ENCODE measurements at places on chromosomes 12 and 14.

GRCh38 chr14:81855007-81855406 is 321.4 kb upstream of the SEL1L start:
- DNase-seq, result no peak

DNA sequence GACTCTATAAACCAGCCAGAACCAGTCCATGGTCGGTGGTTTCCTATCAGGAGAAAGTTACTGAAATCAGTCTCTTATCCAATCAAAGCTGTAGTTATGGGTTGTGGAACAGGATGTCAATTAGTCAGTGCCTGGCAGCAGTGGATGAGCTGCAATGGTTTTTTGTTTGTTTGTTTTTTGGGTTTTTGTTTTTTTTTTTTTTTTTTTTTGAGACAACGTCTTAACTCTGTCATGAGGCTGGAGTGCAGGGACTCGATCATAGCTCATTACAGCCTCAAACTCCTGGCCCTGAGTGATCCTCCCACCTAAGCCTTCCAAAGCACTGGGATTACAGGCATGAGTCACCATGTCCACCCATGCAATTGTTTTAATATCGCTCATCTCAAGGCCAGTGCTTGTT is 113.3 kb upstream of the CAND1 start:
- DNase-seq, result no peak

DNA sequence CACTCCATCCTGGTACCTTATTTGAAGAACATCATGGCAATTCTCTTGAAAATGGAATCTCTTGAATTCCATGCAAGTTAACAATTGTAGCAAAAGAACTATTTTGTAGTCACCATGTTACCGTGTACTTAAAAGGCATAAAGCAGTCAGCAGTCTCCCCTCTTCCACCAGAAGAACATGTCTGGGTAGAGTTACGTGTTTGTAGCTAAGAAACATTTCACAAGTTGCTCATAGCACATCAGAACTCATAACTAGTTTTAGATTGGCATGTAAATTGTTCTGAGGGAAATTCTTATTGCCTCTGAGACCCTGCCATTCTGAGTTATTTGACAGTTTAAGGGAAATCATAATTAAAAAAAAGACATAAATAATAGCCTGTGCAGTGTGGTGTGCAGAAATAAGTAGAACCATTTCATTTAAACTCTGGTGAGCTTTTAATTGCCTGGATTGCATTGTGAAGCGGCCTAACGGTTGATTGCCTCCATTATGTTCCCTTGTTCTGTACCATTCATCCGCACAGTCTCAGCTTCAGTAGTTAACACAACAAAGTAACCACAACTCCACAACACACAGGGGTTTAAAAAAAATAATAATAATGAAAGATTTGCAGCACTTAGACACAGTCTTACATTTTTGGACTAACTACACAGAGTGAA is 2.6 kb downstream of the LMO3 start:
- DNase-seq, result no peak

DNA sequence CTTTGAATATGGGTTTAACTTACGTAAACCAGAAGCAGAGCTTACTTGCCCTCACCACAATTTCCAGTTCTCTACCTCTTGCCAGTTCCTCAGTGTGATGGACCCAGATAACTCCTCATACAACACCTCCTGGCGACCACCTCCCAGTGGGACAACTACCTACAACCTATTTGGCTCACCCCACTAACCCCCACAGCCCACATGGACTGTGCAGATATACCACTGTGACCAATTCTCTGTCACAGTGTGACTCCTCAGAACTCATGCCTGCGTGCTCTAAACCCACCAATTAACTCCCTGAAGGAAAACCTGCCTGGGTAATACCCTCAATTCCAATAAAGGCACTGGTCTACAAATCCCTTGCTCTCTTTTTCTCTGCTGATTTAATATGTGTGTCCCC is 311.7 kb downstream of the DIO2 start:
- no peak for DNase-seq

GRCh38 chr12:4177262-4177661 is 96.3 kb upstream of the CCND2 start:
- no peak for DNase-seq

DNA sequence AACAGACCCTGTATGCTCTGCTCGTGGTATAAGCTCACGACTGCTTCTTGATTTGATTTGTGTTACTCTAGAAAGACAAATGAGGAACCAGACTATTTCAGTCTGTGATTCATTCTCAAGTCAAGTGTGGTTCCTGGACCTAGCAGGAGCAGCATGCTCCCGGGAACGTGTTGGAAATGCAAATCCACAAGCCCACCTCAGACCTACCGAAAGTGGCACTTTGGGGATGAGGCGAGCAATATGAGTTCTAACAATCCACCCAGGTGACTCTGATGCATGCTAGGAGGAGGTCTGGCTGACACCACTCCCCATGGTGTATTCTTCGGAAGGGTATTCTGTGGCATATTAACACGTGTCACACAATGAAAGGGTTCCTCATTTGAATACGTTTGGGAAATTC is 59.5 kb upstream of the TMX1 start:
- no peak for DNase-seq

DNA sequence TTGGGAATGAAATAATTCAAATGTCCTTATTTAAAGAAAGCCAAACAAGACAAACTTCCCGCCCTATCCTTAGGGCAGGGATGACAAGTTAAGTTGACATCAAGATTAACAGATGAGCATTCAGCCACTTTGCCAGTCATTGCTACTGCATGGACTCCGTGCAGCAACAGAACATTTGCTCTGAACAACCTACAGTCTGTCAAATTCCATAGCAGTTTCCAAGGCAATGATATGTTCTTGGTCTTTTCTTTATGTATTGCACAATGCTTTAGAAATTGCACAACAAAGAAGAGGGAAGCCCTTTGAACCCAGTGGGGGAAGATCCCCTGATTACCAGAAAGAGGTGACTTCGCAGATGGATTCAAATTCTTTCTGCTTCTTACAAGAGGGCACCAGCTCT is 269.8 kb downstream of the BCAT1 start:
- no peak for DNase-seq

DNA sequence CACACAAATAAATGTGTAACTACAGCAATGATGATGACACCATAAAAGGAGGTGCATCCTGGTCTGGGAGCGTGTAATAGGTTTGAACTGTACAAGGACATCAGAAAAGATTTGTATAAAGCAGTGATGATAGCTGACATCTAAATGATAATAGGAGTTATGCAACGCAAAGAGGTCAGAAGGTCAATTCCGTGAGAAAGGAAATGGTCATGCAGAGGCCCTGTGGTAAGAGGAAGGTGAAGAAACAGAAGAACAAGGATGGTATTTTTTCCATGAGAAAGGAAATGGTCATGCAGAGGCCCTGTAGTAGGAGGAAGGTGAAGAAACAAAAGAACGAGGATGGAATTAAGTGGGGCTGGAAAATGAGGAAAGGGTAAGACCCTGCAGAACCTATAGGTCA is 106.7 kb upstream of the TMPO start:
- DNase-seq, result no peak

GRCh38 chr14:24416932-24417619 is 12.4 kb downstream of the CBLN3 start:
- DNase-seq, result no peak

GRCh38 chr14:51307551-51307950 is 67.5 kb downstream of the TMX1 start:
- no peak for DNase-seq

DNA sequence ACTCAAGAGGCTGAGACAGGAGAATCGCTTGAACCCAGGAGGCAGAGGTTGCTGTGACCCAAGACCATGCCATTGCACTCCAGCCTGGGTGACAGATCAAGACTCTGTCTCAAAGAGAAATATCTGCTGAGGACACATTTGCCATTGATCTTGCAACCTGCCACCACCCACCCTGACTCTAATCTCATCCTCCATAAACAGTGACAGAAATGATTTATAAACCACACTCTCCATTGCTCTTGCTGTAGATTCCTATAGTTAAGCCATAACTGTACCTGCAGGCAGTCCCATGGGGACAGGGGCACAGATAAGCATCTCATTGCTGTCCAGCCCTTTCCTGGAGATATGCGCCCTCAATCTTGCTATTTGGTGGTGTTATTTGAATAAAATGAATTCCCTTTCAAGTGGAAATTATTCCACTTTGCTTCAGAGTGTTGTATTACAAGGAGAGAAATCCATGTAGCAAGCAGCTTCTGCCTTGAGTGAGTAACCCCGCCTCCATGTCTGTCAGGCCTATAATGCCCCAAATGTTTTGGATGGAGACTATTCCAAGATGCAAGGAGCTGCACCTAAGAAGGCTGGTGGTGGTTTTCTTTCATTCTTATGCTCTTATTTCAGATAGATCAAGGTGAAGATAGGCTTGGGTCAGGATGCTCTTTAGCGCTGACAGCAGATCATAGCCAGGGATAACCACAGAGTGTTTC is 3.0 kb upstream of the ZDHHC22 start:
- no peak for DNase-seq

DNA sequence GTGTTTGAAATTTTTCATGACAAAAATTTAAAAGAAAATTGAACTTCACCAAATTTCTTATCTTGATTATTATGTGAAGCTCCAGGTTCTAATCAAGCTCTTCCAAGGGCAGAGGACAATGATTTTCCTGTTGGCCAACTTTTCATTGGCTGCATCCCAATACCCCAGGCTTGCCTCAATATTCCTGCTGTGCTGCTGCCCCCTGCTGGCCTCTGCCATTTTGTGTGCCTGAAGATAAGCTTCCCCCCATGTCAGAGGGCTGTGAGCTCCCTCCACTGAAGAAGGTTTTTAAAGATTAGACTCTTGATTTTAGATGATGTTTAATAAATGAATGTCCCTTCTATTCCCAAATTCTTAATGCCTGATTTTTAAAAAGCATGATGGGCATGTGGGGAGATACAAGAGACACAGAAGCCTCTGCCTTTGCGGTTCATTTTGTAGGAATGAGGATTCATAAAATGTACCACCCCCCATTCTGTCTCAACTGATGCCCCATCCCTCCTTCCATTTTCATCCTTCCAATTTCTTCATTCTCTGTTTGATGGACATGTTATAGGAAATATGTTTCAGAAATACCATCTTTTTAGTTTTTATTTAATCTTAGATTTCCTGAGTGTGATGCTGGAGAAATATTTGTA is 76.7 kb upstream of the RGS6 start:
- DNase-seq, result peak; percentile 84

DNA sequence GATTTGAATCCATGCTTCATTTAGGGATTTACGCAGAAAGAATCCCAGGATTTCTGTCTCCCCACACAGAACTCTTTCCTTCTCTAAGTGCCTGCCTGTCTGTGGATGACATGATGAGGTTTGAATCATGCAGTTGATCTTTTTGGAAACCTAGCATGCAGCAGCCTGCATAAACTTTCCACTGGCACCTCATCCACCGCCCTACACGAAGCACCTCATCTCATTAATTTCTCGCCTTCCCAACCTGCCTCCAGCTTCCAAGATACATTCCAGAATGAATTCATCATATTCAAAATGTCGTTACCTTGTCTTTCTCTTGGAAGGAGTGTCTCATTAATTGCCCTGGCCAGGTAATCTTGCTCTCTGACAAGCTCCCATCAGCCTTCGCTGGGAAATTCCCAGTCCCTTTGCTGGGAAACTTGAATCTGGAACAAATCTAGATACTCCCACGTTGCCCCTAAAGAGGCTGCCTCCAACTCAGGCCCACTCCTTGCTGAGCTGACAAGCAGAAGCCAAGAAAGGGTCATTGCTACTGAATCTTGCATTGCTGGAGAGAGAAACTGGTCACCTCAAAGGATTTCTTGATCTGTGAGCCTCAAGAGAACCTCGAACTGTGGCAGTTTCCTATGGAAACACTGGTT is 48.2 kb downstream of the SERPINA3 start:
- no peak for DNase-seq

GRCh38 chr14:101462726-101463565 is 98.3 kb upstream of the DIO3 start:
- DNase-seq, result no peak

DNA sequence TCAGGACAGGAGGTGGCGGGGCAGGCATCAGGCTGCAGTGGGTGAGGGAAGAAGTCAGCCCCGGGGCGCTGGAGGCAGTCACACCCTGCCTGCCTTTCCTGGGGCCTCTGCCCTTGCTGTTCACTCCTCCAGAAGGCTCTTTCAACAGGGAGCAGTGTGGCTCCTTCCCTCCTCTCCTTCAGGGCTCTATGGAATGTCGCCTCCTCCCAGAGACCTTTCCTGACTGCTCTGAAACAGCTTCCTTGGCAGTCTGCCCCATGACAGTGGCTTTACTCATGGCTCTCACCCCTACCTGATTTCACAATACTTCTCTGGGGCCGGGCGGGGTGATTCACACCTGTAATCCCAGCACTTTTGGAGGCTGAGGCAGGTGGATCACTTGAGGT is 7.1 kb downstream of the RHOF start:
- peak; percentile 79 for DNase-seq

DNA sequence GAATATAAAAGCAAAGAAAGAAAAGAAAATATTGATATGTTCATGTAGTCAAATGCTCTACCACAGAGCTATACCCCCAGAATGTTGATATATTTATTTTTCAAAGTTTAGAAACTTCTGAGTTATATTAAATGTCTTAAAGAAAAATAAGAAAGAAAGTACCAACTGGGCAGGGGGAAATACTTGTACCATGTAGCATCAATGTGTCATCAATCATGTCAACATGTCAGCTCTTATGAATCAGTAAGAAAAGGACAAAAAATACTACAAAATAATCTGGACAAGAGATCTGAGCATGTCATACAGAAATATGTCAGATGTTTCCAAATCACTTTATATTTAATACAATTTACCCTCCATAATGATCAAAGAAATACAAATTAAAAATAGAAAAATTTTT is 595.1 kb upstream of the ATP2B1 start:
- no peak for DNase-seq

GRCh38 chr14:91241863-91242262 is 2.6 kb downstream of the GPR68 start:
- DNase-seq, result no peak

GRCh38 chr12:95545731-95546490 is 5.4 kb downstream of the USP44 start:
- DNase-seq, result no peak
